ENCODE measurements at places on chromosomes 12 and 14.

DNA sequence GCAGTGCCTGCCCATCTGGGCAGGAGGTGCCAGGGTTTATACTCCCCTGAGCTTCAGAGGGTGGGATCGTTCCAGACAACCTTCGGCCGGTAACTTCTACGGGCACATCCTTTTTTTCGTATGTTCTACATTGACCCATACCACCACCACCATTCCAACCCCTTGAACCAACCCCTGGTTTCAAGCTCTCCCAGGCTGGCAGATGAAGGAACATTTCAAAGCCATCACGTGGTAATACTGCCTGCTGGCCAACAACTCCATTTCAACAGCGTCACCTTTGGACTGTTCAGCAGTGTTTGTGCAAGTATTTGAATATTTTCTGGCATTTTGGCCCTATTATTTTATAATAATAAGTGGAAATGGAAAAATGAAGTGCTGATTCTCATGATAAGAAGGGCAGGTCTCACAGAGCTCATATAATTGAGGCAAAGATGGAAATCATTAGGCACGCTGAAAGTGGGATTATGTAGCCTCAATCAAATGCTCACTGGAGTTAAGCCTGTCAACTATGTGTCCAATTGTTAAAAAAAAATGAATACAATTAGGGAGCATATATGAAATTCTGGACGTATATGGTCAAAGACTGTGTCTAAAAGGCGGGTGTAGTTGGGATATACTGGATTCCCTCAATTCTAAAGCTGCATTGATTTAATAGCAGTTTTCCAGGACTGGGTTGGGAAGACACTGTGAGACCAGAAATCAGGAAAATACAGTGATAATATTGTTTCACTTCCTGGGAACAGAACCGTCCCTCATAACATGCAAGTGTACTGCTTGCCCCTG is 162.1 kb downstream of the ZFP36L1 start:
- no peak for DNase-seq

DNA sequence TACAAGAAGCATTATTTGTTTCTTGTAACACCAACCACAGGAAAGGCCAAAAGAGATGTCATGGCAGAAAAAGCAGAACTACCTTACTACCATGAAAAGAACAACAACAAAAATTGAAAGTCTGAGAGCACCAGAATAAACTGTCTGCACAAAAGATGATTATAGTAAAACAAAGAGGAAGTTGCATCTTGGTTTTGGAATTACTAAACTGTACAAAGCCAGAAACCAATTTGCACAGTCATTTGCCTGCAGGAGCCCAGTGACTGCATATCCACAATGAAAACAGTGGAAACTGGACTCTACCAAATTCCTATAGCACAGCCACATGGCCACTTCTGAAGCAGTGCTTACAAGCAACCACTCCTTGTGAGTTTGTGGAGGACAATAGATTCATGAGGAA is 276.2 kb downstream of the SSPN start:
- peak; percentile 81 for DNase-seq

DNA sequence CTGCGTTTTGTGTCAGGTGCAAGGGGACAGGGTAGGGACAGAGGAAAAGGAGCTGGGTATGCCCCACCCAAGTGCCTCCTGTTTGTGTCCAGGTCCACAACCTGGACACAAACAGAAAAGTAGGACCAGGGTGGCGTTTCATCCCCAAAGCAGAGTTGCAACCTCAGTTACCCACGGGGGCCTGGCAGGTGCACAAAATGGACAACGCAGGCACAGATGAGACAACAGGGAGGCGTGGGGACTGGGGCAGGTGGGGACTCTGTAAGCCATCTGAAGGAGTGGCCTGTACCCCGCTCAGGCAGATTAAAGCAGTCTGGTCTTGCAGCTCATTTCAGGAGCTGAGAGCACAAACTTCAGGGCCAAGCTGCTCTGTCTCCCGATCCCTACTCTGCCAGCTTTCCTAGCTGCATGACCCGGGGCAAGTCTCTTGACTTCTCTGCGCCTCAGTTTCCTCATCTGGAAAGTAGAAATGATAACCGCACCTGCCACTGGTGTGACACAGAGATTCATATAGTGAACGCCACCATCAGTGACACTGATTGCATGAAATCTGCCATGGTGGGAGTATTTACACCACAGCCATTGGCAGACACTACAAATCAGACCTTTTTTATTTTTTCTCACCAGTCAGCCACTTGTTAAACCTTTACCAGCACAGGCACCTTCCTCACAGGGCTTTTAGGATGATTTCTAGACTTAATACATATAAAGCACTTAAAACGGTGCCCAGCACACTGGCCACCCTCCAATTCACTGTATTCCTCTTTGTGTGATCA is 123.0 kb downstream of the PHETA1 start:
- no peak for DNase-seq

DNA sequence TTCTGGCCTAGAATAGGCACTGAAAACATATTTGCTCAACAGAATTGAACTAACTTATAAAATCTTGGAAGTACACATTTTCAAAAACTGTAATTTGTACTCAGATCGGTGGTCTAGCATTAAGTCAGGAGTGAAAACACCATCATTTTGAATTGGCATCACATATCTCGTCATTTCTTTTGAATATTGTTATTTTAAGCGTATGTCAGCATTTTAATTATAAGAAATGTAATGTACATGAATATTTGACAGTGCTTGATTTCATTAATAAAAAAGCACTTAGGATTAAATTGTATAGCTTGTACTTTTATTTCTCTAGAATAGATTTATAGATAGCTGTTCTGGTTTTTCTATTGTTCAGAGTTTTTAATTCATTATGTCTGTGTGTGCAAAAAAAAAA is 892.2 kb downstream of the BCL11B start:
- DNase-seq: no peak

DNA sequence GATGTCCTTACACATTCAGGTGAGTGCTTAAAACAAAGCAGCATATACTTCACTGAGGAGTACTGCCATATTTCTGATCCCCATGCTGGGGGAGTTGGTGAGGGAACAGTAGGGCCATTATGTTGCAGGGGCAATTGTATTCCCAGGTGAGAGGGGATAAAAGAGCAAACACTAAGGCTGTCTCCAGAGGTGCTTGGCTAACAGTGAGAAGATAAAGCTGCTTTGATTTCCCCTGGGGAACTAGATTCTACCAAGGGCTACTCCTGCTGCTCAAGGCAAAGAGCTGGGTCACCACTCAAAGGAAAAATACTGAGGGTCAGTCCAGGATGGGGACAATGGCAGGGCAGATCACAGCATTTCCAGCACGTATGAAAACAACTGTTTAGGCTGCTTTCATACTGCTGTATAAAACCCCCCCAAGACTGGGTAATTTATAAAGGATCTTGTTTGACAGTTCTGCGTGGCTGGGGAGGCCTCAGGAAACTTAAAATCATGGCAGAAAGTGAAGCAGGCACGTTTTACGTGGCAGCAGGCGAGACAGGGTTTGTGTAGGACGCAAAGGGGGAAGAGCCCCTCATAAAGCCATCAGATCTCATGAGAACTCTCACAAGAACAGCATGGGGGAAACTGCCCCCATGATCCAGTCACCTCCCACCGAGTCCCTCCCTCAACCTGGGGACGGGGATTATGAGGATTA is 47.8 kb upstream of the OR5AU1 start:
- DNase-seq: no peak

DNA sequence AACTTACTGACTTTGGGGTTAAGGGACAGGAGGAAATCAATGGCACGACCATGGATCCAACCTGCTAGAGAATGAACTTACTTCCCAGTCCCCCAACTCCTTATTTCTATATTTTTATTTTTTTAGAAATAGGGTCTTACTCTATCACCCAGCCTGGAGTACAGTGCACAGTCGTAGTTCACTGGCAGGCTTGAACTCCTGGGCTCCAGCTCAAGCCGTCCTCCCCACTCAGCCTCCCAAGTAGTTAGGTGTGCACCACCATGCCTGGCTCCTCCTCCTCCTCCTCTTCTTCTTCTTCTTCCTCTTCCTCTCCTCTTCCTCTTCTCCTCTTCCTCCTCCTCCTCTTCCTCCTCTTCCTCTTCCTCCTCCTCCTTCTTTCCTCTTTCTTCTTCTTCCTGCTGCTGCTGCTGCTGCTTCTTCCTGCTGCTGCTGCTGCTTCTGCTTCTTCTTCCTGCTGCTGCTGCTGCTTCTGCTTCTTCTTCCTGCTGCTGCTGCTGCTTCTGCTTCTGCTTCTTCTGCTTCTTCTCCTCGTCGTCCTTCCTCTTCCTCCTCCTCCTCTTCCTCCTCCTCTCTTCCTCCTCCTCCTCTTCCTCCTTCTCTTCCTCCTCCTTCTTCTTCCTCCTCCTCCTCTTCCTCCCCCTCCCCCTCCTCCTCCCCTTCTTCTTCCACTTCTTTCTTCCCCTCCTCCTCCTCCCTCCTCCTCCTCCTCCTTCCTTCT is 390.1 kb upstream of the RGS6 start:
- no peak for DNase-seq
